ENCODE measurements at places on chromosomes 3 and 15.

GRCh38 chr15:65791335-65792137 is 557 bp downstream of the DENND4A start:
- no peaks in the 10 kb centered on the region for H3K27me3 ChIP-seq
- DNase-seq, result peak; percentile 60
- H3K36me3 ChIP-seq, result no peaks in the 10 kb centered on the region
- peaks cover 21% of the 10 kb centered on the region for H3K4me1 ChIP-seq

- H3K4me3 ChIP-seq, result no peak overlapping the region
- no peak overlapping the region for H3K27ac ChIP-seq
- no peak for DNase-seq
Observed at GRCh38 chr3:20652231-20652986, 466.4 kb upstream of the SGO1 start.

- H3K36me3 ChIP-seq, result no peaks in the 10 kb centered on the region
- H3K27ac ChIP-seq, result peak overlapping the region; percentile 76
- H3K4me1 ChIP-seq, result peaks cover 8% of the 10 kb centered on the region
Observed at GRCh38 chr3:99878005-99878404, 60.3 kb downstream of the CMSS1 start.

GRCh38 chr3:140593766-140594165 is 84.1 kb upstream of the TRIM42 start:
- H3K36me3 ChIP-seq, result no peaks in the 10 kb centered on the region
- peaks cover 2% of the 10 kb centered on the region for H3K27me3 ChIP-seq
- no peak overlapping the region for H3K4me3 ChIP-seq
- DNase-seq, result no peak

- H3K27ac ChIP-seq, result peak overlapping the region; percentile 89
- peak overlapping the region; percentile 74 for H3K4me3 ChIP-seq
- H3K36me3 ChIP-seq, result peaks cover 2% of the 10 kb centered on the region
- H3K4me1 ChIP-seq, result peaks cover 42% of the 10 kb centered on the region
- H3K27me3 ChIP-seq, result no peaks in the 10 kb centered on the region
- no peak for DNase-seq
Observed at GRCh38 chr3:125051715-125052581, 3.8 kb downstream of the HEG1 start.

DNA sequence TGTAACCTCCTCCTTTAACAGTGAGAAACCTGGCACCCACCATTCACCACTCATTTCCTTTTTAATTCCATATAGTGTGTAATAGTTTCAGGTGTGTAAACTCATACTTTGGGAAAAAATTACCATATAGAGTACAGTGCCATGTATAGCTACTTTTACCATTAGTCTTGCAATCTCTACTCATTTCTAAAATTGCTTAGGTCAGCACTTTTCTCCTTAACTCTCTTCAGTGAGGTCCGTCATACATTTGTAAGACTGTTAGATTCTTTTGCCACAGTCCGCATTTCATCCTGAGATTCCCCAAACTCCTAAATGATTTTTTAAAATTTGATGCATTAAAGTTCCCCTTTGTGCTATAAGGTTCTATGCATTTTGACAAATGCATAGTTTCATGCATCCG is 238.3 kb upstream of the ATP10A start:
- no peak overlapping the region for H3K4me3 ChIP-seq
- H3K27me3 ChIP-seq, result peaks cover 4% of the 10 kb centered on the region
- H3K36me3 ChIP-seq, result no peaks in the 10 kb centered on the region
- H3K27ac ChIP-seq, result no peak overlapping the region

- no peak for DNase-seq
Observed at GRCh38 chr3:73141525-73141924, 80.1 kb downstream of the EBLN2 start.

DNA sequence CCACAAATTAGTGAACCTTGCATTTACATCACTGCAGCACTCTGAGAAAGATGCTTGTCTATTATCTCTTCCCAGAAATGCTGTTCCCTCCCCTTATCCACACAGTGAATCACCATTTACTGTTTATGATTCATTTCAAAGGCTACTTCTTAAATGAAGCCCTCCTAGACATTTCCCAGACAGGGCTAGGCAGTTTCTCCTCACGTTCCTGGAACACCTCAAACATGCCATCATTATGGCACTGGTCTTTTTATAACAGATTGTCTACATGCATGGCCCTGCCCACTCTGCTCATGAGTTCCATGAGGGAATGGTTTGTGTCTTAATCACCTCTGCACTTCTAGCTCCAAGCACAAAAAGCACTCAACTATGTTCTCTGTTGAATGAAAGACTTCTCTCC is 32.2 kb upstream of the TM2D3 start:
- H3K27me3 ChIP-seq, result no peaks in the 10 kb centered on the region
- H3K4me1 ChIP-seq, result no peaks in the 10 kb centered on the region
- H3K27ac ChIP-seq, result no peak overlapping the region
- H3K36me3 ChIP-seq, result peaks cover 35% of the 10 kb centered on the region
- DNase-seq, result no peak

DNA sequence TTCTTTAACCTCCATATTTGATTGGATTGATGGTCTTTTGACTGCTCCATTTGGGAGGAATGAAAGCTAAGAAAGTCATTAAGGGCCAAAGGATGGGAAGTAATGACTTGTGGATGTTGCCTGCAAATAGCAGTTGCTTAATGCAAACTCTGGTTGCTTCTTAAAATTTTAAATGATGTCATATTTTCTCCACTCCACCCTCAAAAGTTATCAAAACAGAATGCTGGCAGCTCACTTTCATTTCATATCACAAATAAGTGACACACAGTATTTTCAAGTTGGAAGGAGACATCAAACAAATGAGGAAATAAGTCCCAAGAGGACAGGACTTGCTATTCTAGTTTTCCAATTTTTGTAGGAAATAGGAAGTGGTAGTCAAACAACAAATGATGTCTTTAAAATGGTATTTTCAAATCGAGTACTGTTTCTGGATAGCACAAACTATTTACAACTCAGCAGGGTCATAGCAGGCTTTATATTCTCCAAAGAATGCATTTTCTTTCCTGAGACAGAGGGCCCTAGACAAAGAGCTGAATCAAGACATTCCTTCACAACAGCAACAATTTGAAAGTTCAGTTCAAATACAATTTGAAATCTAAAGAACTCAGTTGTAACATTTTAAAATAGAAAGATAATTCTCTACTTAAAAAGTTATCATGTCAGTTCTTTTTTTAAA is 165.1 kb upstream of the UBE2E1 start:
- H3K4me3 ChIP-seq, result no peak overlapping the region
- H3K27me3 ChIP-seq, result no peaks in the 10 kb centered on the region
- peaks cover 3% of the 10 kb centered on the region for H3K36me3 ChIP-seq
- H3K27ac ChIP-seq, result no peak overlapping the region
- DNase-seq, result no peak

- H3K27me3 ChIP-seq, result no peaks in the 10 kb centered on the region
- H3K4me1 ChIP-seq, result no peaks in the 10 kb centered on the region
- no peak overlapping the region for H3K27ac ChIP-seq
- H3K4me3 ChIP-seq, result no peak overlapping the region
- DNase-seq, result no peak
- no peaks in the 10 kb centered on the region for H3K36me3 ChIP-seq
Observed at GRCh38 chr15:48469681-48470080, 138.5 kb downstream of the DUT start.

GRCh38 chr3:19270481-19270880 is 122.2 kb downstream of the KCNH8 start:
- H3K27me3 ChIP-seq, result no peaks in the 10 kb centered on the region
- H3K4me3 ChIP-seq, result no peak overlapping the region
- H3K4me1 ChIP-seq, result peaks cover 15% of the 10 kb centered on the region
- H3K27ac ChIP-seq, result no peak overlapping the region

GRCh38 chr3:194262176-194262924 is 88.8 kb downstream of the CPN2 start:
- no peak overlapping the region for H3K4me3 ChIP-seq
- H3K27me3 ChIP-seq, result peaks cover 2% of the 10 kb centered on the region
- H3K27ac ChIP-seq, result no peak overlapping the region
- no peak for DNase-seq
- no peaks in the 10 kb centered on the region for H3K36me3 ChIP-seq

DNA sequence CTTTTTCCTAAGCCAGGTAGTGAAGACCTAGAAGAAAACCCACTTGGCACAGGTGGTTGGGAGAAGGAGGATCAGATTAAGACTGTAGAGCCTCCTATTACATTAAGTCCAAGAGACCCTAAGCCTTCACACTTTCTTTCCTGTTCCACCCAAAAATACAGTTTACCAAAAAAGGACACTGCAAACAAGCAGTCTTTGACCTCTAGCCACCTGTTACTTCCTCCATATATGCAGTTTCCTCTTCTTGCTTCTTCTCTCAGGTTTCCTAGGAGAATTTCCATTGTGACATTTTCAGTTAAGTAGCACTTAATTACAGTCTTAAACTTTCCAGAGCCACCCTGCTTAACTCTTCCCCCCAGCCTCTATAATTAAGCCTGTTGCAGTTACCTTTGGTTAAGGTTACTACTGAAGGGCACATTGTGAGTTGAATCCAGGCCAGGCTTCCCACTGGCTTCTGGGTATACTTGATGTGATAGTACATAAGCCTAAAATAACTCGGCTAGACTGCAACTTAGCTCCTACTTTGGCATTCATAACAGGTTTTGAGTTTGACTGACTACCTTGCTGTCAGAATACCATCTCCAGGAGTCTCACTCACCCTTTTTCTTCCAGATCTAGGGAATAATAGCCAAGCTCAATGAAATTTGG is 114.2 kb upstream of the UMPS start:
- H3K4me3 ChIP-seq, result no peak overlapping the region
- DNase-seq, result no peak
- H3K27me3 ChIP-seq, result no peaks in the 10 kb centered on the region
- peaks cover 14% of the 10 kb centered on the region for H3K4me1 ChIP-seq

- H3K4me1 ChIP-seq, result no peaks in the 10 kb centered on the region
- no peak overlapping the region for H3K4me3 ChIP-seq
- no peak overlapping the region for H3K27ac ChIP-seq
- H3K36me3 ChIP-seq, result no peaks in the 10 kb centered on the region
- DNase-seq, result no peak
Observed at GRCh38 chr3:182609575-182610156, 183.6 kb upstream of the ATP11B start.

GRCh38 chr3:72171463-72171881 is 386.5 kb upstream of the PROK2 start:
- H3K36me3 ChIP-seq, result no peaks in the 10 kb centered on the region
- no peak overlapping the region for H3K27ac ChIP-seq
- peaks cover 26% of the 10 kb centered on the region for H3K27me3 ChIP-seq
- H3K4me1 ChIP-seq, result peaks cover 24% of the 10 kb centered on the region
- no peak overlapping the region for H3K4me3 ChIP-seq

DNA sequence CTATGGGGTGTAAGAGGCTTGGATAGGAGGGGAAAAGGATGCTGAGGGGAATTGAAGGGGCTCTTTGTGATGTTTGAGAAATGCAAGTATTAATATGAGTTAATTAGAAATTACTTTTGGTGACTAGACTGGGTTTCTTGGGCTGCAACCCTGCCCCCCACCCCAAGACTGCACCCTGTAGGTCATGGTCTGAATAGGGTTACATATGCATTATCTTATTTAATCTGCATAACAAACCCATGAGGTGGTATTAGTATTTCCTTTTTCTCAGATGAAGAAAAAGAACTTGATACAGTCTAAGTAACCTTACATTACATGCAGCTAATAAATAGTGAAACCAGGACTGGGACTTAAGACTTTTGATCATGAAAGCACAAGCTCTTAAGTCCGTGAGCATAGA is 5.6 kb upstream of the ZBTB38 start:
- H3K4me3 ChIP-seq, result no peak overlapping the region
- H3K4me1 ChIP-seq, result peaks cover 2% of the 10 kb centered on the region
- peaks cover 2% of the 10 kb centered on the region for H3K36me3 ChIP-seq
- H3K27me3 ChIP-seq, result no peaks in the 10 kb centered on the region
- no peak overlapping the region for H3K27ac ChIP-seq
- no peak for DNase-seq

DNA sequence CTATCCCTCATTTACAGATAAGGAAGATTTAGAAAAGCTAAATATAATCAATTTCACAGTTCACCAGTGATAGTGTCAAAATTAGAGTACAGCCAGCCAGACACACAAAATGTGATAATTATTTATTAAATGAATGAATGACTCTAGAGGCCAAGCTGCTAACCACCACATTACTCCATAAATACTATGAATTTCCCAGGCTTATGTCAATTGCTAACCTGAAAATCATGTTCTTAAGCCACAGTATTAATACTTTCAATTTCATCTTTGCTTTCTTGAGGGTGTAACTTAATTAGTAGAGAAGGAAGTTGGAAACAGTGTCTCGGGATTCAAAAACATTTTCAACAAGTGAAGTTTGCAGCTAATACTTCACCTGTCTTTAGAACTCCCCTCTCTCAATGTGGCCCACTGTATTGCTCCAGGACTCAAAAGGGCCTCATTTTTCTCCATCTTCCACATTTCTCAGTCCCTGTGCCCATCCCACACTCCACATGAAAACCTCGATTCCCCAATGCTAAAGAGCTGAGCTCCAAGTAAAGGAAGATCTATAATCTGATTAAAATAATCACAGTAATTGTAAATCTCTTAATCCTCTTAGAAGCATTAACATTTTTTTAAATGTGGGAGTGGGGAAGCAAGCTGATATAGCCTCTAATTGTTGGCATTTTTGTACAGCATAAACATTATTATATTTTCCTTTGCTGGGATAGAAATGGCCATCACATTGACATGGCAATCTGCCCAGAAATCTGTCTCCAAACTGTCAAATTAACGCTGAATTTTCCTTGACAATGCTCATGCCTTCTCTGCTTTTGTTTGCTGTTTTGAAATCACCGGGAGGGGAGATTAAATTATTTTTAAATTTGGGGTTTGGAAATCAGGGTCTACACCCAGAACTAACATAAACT is 765.1 kb downstream of the ROBO1 start:
- H3K4me1 ChIP-seq, result no peaks in the 10 kb centered on the region
- H3K27ac ChIP-seq, result no peak overlapping the region
- no peaks in the 10 kb centered on the region for H3K36me3 ChIP-seq
- no peak for DNase-seq

GRCh38 chr15:47437491-47437890 is 279.8 kb upstream of the SEMA6D start:
- DNase-seq, result no peak
- H3K4me3 ChIP-seq, result no peak overlapping the region
- no peaks in the 10 kb centered on the region for H3K36me3 ChIP-seq
- H3K4me1 ChIP-seq, result no peaks in the 10 kb centered on the region

DNA sequence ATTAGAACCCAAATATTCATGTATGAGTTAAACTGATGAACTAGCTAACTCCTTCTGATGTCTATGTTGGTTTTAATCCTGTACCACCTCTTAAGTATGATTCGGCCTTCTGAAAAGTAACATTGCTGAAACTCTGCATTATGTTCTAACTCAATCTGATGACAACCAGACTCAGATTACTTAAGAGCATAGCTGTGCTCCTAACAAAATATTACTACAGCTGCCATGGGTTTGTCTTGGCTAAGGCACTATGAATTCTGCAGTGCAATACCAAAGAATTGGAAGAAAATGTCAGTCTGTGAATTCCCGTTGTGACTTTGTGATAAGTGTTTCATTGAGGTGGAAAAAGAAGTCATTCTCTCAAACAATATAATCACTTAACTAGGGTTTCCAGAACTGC is 224.4 kb downstream of the ZMAT3 start:
- no peaks in the 10 kb centered on the region for H3K4me1 ChIP-seq
- DNase-seq, result no peak
- no peaks in the 10 kb centered on the region for H3K36me3 ChIP-seq
- peaks cover 2% of the 10 kb centered on the region for H3K27me3 ChIP-seq
- no peak overlapping the region for H3K27ac ChIP-seq
- no peak overlapping the region for H3K4me3 ChIP-seq
